Neural progenitor cell (in vitro differentiated cells): ENCODE measurements at places on chromosomes 6 and 20.

DNA sequence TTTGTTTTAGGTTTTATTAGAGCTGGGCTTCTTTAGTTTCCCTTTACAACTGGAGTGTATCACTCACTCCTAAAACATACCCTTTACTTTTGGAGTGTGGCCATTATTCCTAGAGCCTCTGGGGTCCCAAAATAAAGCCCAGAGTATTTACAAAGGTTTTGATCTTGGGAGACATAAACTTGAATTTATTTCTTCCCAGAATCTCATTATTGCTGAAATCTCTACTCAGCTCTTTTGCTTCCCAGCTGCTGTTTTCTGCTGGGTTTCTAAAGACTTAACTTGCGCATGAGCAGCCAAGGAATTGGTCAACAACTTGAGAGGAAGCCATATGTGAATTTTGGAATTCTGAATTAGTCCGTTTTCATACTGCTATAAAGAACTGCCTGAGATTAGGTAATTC is 94.5 kb upstream of the NRSN1 start:
- no peak for DNase-seq

GRCh38 chr6:36999061-36999750 is 6.2 kb upstream of the FGD2 start:
- no peak for DNase-seq

GRCh38 chr6:54784011-54784410 is 62.6 kb upstream of the FAM83B start:
- DNase-seq = no peak

DNA sequence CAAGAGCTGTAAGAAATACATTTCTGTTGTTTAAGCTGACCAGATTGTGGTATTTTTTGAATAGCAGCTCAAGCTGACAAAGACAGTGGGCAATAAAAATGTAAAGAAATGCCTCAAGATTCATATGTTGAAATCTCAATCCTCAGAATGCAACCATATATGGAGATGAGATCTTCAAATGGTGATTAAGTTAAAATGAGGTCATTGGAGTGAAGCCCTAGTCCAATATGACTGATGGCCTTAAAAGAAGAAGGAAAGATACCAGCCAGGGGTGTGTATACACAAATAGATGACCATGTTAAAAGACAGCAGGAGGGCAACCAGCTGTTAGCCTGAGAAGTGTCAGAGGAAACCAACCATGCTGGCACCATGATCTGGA is 7.1 kb upstream of the DDO start:
- DNase-seq = no peak

DNA sequence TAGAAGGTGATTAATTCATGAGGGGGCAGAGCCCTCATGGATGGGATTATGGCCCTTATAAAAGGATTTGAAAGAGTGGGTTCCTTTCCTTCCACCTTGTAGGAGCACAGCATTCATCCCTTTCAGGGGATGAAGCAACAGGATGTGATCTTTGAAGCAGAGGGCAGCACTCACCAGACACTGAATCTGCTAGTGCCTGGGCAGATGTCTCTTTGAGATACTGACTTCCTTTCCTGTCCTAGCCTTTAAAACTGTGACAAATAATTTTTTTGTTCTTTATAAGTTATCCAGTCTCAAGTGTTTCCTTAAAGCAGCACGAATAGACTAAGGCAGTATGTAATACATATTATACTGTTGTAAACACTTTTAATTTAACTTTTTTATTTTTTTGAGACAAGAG is 538.6 kb upstream of the RNF217 start:
- no peak for DNase-seq

DNA sequence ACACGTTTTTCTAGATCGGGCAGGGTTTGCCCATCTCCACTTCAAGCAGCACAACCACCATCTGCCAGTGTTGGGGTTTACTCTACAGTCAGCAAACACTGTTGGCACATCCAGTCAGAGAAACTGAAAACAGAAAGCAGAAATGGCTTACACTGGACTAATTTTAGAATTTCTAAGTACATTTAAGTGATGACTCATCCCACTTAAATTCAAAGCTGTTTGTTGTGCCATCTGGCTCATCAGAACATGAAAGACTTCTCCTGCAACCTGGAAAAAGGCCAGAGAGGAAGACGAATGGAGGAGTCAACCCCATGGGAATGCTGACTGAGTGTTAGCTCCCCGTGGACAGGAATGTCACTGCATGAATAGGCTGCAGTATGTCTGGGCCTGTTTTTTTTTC is 21.8 kb downstream of the FAM209B start:
- DNase-seq = no peak

DNA sequence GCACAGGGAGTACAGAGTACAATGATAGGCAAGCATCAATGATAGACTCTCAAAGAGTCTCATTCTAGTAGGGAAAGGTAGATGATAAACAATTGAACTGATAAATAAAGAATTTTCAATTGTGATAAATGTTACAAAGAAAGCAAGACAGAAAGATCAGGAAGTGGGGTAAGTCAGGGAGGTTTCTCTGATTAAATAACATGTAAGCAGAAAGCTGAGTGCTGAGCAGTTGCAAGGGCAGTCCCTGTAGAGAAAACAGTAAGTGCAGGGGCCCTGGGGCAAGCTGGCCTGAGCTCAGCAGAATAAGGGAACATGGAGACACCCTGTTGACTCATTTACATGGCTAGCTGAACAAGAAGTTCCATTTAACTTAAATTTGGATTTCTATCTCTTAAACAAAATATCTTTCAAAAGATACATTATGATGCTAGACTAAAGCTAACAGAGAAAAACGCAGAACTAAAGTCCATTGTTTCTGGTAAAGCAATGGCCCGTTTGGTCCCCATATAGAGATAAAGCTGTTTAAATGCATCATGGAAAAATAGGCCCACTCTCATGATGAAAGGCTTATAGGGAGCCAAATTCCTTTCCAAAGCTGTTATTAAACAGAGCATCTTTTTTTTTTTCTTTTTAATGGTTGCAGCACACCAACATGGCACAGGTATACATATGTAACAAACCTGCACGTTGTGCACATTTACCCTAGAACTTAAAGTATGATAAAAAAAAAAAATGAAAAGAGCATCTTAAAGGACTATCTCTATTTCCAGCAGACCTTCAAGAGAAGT is 5.3 kb upstream of the TNFAIP3 start:
- no peak for DNase-seq

DNA sequence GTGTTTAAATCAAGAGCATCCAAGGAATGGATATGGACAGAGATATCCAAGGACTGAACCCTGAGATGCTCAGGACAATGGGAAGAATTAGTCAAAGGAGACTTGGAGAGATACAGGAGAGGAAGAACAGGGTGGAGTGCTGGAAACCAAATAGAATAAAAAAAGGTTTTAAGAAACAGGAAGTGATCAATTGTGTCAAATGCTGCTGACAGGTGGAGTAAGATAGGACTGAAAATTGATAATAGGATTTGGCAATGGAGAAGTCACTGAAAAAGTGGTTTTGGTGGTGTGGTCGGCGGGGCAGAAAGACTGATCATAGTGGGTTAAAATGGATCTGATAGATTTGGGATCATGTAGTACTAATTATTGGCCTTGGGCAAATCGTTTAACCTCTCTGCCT is 37.9 kb upstream of the PNRC1 start:
- no peak for DNase-seq

GRCh38 chr20:18909254-18909653 is 95.7 kb downstream of the SCP2D1 start:
- DNase-seq = no peak

DNA sequence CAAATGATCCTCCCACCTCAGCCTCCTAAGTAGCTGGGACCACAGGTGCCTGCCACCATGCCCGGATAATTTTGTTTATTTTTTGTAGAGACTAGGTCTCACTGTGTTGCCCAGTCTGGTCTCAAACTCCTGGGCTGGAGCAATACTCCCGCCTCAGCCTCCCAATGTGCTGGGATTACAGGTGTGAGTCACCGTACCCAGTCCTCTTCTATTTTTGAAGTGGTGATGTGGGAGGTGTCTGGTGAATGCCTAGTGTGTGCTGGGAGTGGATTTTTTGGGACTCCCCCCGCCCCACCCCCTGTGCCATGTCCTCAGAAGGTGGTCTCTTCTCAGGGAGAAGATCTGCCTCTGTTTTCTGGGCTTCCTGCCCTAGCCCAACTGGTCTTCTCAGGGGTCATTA is 47.9 kb upstream of the CLDN20 start:
- DNase-seq = no peak

GRCh38 chr20:37347891-37348791 is 2.2 kb downstream of the SRC start:
- DNase-seq = no peak

GRCh38 chr6:142441716-142442115 is 139.9 kb downstream of the ADGRG6 start:
- peak; percentile 6 for DNase-seq

GRCh38 chr6:163180874-163181541 is 233.5 kb upstream of the QKI start:
- peak; percentile 81 for DNase-seq

- no peak for DNase-seq
Observed at GRCh38 chr6:124792386-124792785, 169.9 kb upstream of the RNF217 start.

- DNase-seq = no peak
Observed at GRCh38 chr20:21781446-21782075, 76.1 kb downstream of the PAX1 start.

DNA sequence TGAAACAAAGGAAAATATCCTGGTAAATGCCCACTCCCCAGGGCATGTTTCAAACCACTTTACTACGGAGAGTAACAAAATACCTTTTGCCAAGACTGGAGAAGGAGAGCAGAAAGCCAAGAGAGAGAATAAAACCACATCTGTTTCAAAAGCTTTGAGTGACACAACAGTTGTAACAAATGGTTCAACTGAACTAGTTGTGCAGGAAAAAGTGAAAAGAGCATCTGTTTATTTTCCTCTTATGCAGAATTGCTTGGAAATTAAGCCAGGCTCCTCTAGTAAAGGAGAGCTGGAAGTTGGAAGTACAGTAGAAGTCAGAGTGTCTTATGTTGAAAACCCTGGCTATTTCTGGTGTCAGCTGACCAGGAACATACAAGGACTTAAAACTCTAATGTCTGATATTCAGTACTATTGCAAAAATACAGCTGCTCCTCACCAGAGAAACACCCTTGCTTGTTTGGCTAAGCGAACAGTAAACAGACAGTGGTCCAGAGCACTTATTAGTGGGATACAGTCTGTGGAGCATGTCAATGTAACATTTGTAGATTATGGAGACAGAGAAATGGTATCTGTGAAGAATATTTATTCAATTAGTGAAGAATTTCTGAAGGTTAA is 2.6 kb downstream of the TDRD6 start:
- DNase-seq = no peak

DNA sequence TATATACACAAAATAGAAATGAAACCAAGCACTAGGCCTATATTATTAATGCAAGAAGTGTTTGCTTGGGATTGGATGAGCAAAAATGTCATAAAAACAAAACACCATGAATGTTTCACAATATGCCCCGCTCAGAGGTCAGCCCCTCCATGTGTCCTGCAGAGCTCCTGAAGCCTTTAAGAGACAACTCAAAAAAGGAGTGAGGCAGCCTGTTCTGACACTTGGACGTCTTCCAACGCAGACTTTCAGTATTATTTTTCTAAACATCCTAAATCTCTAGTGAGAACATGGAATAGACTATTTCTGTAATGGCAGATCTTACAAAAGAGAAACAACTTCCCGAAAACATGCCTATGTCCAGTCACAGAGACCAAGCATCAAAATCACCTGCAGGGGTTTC is 322.6 kb downstream of the PRKN start:
- DNase-seq = no peak

DNA sequence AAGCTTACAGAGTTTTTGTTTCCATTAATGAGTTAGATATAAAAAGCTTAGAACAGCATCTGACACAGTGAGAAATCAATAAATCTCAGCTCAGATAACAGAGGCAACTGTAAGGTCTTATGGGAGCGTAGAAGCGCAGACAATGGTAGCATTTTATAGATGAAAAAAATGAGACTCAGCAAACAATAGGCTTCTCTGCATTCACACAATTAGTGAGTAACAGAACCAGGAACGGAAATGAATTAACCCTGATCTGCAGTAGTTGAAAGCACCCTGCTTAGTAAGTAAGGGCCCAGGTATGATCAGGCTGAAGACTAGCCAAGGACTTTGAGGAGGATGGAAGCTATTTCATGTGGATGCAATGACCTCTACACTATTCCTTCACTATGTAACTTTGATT is 147.2 kb upstream of the EYA4 start:
- no peak for DNase-seq

GRCh38 chr6:149076355-149076734 is 241.2 kb upstream of the TAB2 start:
- no peak for DNase-seq

- DNase-seq = peak; percentile 56
Observed at GRCh38 chr6:124962639-124963415, 590 bp downstream of the RNF217 start.

GRCh38 chr6:65798280-65799014 is 91.4 kb upstream of the EYS start:
- no peak for DNase-seq

- DNase-seq = no peak
Observed at GRCh38 chr20:21229163-21229562, 74.0 kb upstream of the XRN2 start.
